ENCODE measurements at places on chromosomes 7 and 10.

DNA sequence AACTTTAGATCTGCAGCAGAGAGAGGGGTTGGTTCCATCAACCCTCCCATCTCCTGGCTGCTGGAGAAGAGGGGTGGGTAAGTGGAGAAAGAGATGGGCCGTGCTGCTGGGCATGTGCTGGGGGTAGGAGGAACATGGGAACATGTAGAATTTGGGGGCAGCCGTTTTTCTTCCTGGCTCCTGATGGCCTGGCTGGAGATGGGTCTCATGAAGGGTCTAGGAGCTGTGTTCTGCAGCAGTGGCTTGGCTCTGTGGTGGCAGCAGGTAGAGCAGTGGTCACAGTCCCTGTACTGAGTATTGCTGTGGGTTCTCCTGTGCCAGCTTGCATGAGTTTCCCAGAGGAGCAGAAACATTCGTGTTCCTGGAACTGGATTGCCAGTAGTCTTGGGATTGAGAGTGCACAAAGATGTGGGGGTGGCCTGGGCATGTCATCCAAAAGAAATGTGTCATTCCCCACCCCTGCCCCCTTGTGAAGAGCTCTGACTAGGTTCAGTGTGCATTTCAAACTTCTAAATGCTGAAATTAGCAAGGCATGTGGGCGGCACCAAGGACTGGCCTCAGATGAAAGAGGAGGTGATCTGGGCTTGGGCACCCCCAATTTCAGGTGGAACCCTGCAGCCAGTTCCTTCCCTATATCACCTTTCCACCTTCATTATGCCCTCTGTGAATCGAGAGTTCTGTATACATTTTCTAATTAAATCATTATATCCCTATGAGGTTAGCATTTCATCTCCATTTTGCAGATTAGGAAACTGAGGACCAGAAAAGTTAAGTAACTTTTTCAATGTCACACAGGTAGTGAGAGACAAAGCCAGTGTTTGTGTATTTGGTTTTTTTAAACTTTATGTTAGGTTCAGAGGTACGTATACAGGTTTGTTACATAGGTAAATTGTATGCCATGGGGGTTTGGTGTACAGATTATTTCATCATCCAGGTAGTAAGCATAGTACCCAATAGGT lies 2.1 kb downstream of the CHST3 start:
- no peak for DNase-seq

- DNase-seq = no peak
These were observed 94.2 kb downstream of the POLL start for GRCh38 chr10:101493782-101494281.

- no peak for DNase-seq
These were observed 76.4 kb downstream of the OAT start for GRCh38 chr10:124342136-124342820.

DNA sequence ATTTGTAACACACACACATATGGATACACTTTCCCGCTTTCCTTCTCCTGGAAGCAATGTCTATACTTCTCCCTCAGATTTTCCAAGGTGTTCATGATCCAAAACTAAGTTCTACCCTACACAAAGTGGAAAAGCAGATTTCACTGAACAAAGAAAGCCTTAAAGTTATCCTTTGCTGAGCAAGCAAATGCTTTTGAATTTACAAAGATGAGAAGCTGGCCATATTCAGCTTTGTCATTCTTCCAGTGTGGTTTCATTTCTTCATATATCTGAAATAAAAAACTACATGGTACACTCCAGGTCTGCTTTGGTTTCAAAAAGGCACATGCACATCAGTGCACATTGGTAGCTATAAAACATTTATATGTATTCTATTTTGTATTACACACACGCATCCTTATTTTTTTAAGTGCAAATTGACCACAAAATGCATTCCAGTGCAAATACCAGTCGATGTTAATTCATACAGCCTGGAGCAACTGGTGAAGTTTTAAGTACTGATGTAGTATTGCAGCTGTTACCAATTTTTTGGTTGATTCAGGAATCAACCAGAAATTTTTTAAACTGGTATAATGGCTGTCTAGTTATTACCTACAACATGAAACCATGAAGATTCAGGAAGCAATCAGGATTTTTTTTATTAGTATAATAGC lies 65.5 kb upstream of the SRPK2 start:
- no peak for DNase-seq
